ENCODE measurements at places on chromosomes 4 and X.
A peak's percentile ranks its signal among the peaks of the same experiment; 100 is the strongest.

- no peak for DNase-seq
Measured at GRCh38 chrX:149036086-149036485, 469.0 kb downstream of the IDS start.

DNA sequence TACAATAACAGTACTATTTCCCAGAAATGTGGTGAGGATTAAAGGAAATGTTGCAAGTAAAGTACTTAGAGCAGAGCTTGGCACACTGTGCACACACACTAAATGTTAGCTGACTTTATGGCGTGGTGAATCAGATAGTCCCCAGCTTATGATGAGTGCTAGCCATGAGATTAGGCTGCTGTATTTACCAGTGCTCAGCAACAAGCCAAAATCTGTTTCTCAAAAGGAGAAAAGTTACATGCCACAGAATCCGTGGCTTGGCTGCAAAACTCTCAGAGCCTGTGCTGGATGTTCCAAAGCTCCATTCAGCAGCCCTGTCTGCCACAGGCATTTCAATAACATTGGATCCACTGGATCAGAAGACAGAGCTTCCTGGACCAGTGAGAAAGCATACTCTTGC, 12.8 kb upstream of the STBD1 start:
- no peak for DNase-seq

DNA sequence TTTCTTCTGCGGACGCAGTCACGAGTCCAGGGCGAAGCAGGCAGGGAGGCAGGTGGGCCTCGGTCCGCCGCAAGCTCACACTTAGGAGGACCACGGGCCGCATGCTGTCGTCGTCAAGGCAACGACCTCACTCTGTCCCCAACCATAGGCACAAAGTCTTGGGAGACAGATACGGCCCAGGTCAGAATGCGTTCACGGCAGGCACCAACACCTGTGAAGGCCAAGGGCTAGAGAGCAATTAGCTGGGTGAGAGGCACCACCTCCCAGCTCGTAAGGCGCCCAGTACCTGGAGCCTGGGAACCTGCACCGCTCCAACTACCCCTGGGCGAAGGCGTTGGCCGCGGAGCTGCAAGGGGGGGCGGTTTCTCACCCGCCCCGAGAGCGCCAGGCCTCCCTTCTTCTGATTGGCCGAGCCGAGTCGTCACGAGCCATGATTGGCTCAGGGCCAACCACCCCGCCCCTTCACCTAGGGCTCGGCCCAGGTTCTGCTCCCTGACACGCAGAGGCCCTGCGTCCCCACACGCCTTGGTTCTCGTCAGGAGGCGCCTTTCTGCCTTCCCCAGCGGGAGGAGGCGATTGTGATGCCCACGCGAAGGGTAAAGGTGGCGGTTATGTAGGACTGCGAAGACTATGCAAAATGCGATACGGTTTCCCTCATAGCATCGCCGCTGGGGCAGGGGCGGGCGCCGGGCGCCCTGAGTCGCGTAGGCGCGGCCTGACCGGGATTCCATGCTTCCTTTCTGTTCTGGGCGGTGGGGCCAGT, at the start of gene CDKL2:
TSS of gene CDKL2 (minus strand) at position 355 of the 763 bp plus-strand sequence. CDS start 4,540 bp downstream, outside the sequence.
- DNase-seq, result peak; percentile 60

GRCh38 chrX:119231936-119232445, 4.1 kb upstream of the PGRMC1 start:
- no peak for DNase-seq

DNA sequence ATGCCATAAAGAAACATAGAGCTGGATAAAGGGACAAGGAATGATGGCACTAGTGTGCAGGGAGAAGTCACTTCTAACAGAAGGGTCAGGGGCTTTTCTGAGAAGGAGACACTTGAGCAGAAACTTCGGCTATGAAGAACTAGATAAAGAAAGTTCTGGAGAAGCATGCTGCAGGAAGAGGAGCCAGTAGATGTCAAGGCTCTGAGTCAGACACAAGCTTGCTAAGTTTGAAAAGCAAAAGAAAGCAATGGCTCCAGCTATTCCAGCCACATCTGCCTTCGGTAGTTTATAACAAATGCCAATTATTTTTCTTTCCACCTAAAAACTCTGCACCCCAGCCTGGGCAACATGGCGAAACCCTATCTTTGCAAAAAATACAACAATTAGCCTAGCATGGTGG, 7.5 kb downstream of the NUDT6 start:
- DNase-seq, result peak; percentile 40

- no peak for DNase-seq
Measured at GRCh38 chr4:99945718-99946355, 581 bp downstream of the DNAJB14 start.

DNA sequence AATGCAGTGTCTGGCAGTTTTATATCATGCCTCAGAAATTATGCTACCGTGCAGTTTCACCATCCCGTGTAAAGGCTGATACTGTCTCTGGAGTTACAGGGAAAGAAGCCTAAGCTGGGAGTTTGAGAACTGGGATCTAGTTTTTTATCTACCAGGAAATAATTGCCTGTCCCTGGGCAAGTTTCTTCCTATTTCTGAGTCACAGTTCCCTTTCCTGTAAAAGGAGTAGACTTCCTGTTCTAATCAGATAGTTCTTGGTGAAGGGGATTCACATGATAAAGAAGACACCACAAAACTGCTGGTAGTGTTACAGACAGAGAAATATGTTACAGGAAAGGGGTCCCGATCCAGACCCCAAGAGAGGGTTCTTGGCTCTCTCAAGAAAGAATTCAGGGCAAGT, 17.1 kb downstream of the HERC3 start:
- no peak for DNase-seq

GRCh38 chr4:53009824-53010223, 147.7 kb downstream of the RASL11B start:
- no peak for DNase-seq

DNA sequence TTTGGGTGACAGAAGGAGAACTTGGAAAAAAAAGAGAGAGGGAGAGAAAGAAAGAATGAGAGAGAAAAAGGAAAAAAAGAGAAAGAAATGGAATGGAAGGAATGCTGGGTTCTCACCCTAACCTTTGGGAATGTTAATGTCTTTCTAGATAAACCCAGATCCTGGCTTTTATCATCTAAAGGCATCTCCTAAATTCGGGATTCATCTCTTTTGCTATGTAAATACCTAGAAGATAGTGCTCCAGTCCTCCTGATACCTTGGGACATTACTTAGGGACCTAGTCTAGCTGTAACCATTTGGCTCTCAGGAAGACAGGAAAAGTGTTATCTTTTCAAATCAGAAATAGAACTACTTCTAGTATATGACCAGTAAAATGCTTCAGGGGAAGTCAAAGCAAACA, 15.8 kb upstream of the SPCS3 start:
- no peak for DNase-seq

DNA sequence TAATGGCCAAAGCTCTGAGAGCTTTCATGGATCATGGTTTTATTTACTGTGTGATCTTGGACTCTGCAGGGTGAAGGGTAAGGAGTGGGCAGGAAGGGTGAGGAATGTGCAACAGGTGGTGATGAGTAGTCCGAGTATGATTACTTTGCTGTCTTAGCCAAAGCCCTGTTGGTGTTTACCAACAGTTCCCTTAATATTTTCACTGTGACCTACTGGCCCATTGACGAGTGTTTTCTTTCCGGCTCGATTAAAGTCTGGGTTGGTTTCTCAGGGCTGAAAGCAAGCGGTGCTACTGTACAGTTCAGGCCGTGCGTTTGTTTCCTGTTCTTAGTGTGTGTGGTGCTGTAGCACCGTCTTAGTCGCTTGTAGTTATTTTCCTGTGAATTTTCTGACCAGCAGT, 2.6 kb downstream of the ARHGAP24 start:
- no peak for DNase-seq

- no peak for DNase-seq
Measured at GRCh38 chrX:111040377-111041017, 55.5 kb upstream of the PAK3 start.

DNA sequence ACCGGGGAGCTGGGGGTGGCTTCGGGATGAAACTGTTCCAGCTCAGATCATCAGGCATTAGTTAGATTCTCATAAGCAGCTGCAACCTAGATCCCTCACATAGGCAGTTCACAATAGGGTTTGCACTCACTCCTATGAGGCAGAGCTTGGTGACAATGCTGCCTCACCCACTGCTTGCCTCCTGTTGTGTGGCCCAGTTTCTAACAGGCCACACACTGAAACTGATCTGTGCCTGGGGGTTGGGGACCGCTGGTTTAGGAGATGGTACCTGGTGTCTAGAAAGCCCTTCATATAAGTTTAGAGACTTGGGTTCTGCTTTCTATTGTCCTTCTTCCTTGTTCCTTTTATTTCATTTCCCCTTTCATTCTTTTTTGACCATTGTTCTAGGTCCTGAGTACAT, 234.2 kb downstream of the FRAS1 start:
- no peak for DNase-seq

- DNase-seq, result peak; percentile 87
Measured at GRCh38 chr4:150235808-150236271, 157.6 kb downstream of the DCLK2 start.

DNA sequence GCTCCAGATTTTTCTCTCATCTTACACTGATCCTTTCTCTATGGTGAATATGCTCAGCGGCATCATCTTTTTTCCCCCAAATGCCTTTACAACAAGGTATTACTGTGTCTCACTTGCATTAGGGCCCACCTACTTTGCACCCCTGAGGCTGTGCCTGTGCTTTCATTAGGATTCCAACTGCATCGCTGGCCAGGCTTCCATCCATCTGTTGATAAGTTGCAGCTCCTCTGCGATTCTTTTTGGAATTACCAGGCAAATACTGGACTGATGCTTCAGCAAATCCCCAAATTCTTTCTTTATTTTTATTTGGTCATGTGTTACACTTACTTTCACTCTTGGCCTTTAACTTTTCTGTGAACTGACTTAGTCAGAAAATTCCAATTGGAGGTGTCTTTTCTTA, 77.3 kb downstream of the AFF2 start:
- no peak for DNase-seq

GRCh38 chr4:12651876-12652275, 832.3 kb downstream of the RAB28 start:
- no peak for DNase-seq

DNA sequence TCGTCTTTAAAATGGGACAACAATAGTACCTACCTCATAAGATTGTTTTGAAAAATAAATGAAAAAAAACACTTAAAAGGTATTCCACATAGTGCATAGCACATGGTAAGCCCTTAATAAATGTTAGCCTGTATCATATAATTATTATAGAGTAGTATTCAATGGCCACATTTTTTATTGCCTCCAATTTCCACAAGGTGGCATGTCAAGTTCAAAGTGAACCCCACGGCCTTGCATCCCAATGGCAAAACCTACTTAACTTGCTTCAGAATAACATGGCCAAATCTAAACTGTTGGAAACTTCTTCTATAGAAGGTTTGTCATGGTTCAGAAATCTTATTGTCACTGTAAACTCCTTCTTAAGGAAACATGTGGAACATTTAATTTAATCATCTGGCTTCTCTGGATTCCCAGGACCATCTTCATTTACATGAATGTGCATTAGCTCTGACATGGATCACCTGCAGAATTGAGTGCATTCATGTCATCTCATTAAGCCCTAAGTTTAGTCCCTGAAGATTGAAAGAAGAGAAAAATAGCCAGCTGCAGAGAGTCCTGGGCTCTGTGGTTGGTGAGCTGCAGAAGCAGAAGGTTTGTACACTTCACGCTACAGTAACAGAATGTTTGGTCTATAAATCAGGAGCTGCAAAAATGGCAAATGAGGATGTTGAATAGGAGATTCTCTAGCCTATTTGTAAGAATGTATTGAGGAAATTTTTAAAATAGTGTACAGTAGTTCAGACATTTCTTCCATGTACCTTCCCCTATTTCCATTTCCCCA, 61.0 kb downstream of the ANXA3 start:
- DNase-seq, result no peak
